Naive thymus-derived CD4-positive, alpha-beta T cell (primary cell): ENCODE measurements at places on chromosomes 6 and 20. TPM values are rescaled to one million over a fixed set of nuclear protein-coding genes. Genes with fewer than 3 reads are reported as not detected.

- no peak for DNase-seq
These were observed 5.6 kb downstream of the CST3 start for GRCh38 chr20:23631981-23632710.

- DNase-seq, result no peak
These were observed 44.5 kb downstream of the SULF2 start for GRCh38 chr20:47740862-47741184.

- no peak for DNase-seq
These were observed 123.3 kb upstream of the ATXN1 start for GRCh38 chr6:16884526-16884925.

DNA sequence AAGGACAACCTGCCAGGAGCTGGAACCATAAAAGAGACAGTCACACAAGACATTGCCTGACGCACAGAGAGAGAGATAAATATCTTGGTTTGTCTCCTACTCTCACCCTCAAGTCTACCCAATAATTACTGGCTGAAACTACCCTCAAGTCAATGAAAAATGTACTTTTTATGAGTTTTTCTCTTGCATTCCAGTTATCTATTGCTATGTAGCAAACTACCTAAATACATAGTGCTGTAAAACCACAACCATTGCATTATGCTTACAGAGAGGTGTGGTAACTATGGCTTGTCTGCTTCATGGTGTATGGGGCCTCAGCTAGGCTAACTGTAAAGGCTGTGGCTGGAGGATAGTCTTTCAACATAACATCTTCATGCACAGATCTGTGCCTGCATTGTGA lies 247.8 kb downstream of the HAO1 start:
- no peak for DNase-seq

DNA sequence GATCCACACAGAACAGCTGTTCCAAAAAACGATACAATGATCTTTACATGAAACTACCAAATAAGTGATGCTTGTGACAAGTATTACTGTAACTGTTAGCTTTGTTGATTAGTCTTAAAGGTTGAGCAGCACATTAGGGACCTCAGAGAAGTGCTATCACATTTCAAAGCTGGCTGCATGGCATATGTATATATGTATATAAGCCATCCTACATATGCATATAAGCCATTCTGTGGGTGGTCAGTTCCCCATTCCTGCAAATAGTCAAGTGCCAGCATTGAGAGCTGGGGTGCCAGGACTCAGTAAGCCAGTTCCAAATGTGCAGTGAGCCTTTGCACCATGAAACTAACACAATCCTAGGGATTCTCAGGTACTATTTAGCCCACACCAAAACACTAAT lies 296.3 kb downstream of the FOXC1 start:
- no peak for DNase-seq

DNA sequence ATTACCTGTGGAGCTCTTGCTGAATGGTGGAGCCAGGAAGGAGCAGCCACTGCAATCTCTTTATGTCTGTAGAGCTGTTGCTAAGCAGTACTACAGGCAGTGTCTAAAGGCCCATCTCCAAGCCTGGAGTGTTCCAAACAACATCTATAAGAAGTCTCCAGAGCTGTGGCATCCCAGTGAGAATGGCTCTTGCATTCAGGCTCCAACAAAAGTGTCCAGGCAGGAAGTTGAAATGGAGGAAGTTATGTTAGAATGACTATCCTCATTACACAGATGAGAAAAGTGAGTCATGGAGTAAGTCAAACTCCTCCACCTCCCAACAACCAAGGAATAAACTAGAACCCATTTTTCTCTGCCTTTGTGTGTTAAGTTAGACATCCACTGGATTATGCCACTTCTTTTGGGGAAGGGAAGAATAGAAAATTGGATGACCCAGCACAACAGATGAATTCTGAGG lies 288.5 kb upstream of the STXBP5 start:
- DNase-seq, result no peak

GRCh38 chr6:79157961-79158644 lies 76.4 kb downstream of the HMGN3 start:
- DNase-seq, result no peak

DNA sequence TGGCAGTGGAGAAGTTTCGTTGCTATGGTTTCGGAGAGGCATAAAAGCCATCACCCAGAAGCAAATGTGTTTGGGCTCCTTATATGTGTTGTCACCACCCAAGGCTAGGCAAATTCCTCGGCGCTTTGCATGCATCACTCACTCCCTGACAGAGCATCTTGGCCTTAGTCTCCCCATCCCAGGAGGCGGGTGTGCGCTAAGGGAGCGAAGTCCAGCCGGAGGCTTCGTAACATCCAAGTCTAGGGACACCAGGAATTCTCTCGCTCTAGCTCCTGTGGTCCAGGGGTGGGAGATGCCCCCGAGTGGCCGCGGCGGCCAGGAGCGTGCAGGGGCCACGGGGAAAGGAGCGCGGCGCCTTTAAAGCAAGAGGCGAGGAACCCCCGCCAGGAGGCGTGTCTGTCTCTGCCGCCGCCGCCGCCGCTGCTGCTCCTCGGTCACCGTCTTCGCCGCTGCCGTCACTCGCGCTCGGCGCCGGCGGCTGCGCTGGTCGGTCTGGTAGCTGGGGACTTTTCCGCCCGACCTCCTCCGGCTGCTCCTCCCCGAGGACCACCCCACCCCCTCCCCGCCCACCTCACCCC lies at the start of gene GRIK2:
Gene GRIK2 (plus strand): TSS at position 458 of the 578 bp plus-strand sequence.
- DNase-seq, result no peak

- no peak for DNase-seq
These were observed 137.6 kb downstream of the ZDHHC14 start for GRCh38 chr6:157518397-157519250.

DNA sequence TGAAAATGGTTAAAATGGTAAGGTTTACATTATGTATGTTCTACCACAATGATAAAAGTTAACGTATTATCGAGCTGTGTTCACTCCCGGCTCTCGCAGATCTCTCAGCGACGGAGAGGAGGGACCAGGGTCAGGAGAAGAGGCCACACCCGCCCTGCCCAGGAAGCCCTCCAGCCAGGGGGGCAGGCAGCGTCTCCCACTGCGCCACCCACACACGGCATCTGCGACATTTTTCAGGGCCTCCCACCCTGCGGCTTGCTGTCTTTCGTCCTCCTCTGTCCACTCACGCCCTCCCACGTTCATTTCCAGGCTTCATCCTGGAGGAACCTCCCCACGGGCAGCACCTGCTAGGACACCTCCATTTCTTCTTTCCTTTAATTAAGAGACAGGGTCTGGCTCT lies 43.3 kb downstream of the ZBTB46 start:
- no peak for DNase-seq

DNA sequence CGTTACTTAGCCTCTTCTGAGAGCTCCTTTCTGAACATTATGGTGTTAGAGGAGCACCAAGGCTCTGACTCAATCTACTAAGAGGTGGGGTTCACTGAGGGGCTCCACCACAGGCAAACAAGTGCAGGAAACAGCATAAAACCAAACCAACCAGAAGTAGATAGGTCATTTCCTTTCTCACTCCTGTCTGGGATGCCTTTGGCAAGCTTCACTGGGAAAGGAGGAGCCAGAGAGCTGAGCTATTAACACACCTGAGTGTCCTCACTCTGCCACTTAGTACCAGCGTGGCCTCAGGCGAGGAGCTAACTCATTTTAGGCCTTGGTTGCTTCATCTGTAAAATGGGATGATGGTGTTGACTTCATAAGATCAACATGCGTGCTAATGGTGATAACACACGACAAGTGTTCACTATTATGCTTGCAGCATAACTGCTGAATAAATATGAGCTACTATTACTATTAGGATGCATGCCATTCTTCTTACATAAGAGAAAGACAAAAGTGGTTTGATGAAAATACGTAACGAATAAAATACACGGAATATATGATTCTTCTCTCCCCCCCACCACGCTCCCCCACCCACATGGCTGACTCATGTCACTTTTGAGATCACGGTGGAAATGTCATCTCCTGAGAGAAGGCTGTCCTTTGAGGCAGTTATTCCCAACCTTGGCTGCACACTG lies 185.4 kb downstream of the BCAS1 start:
- peak; percentile 58 for DNase-seq

- no peak for DNase-seq
These were observed 123.0 kb downstream of the SOBP start for GRCh38 chr6:107612762-107613415.

- DNase-seq, result peak; percentile 84
These were observed 11.3 kb downstream of the SERPINB9 start for GRCh38 chr6:2891768-2892170.

GRCh38 chr6:156686301-156686994 lies 90.7 kb upstream of the ARID1B start:
- peak; percentile 13 for DNase-seq

GRCh38 chr20:63428906-63429575 lies 43.4 kb downstream of the KCNQ2 start:
- no peak for DNase-seq

- no peak for DNase-seq
These were observed 323.3 kb upstream of the NT5E start for GRCh38 chr6:85126485-85127167.

GRCh38 chr6:106745824-106746582 lies 116.6 kb downstream of the QRSL1 start:
- DNase-seq, result no peak

- DNase-seq, result no peak
These were observed 9.4 kb downstream of the ACSS1 start for GRCh38 chr20:25048519-25048952.

DNA sequence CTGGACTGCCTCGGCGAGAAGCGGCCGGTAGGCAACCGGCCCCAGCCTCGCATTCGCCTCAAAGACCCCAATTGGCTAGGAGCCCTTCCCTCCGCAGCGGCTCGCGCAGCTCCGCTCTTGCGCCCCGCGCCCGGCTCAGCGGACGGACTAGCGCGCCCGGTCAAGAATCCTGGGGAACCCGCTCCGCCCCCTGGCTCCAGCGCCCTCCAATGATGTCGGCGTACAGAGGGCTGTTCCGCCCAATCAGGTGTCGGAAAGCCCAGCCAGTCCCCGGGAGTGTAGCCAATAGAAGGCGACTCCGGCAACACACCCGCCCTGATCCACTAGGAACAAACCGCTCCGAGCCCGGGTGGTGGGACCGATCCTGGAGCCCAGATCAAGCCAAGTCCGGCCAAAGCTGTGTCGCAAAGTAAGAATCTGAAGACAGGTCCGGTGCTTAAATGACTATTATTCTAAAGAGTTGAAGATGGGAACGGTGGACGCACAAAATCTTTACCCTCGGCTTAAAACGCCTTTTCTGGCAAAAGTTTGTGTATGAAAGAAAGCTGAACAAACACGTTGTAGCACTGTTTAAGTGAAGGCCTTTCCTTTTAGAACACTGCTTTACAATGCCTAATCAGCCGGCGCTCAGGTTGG lies 132.2 kb downstream of the OGFRL1 start:
- no peak for DNase-seq

DNA sequence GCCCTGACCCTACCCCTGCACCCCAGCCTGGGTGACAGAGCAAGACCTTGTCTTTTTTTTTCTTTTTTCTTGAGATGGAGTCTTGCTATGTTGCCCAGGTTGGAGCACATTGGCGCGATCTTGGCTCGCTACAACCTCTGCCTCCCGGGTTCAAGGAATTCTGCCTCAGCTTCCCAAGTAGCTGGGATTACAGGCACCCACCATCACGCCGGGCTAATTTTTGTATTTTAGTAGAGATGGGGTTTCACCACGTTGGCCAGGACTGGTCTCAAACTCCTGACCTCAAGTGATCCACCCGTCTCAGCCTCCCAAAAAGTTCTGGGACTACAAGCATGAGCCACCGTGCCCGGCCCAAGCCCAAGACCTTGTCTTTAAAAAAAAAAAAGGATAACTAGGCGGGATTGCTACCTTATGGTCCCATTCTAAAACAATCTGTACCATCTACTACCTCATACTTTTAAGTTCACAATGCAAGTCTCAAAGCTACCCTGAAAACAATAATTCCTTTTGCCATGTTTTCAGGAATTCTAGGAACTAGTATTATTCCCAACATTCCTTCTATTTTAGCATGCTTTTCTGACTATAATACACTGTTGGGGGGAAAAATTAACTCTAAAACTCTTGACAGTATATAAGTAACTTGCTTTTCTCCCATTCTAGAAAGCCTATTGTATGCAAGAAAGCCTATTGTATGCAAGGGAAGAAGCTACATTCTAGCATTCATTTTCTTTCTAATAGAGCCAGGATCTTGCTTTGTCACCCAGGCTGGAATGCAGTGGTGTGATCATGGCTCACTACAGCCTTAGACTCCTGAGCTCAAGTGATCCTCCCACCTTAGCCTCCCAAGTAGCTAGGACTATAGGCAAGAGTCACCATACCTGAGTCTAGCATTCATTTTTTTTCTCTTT lies 6.6 kb downstream of the TUBB start:
- no peak for DNase-seq

- DNase-seq, result no peak
These were observed 54.5 kb downstream of the SULF2 start for GRCh38 chr20:47730744-47731143.

- no peak for DNase-seq
These were observed 36.4 kb upstream of the ENPP5 start for GRCh38 chr6:46207174-46207573.

DNA sequence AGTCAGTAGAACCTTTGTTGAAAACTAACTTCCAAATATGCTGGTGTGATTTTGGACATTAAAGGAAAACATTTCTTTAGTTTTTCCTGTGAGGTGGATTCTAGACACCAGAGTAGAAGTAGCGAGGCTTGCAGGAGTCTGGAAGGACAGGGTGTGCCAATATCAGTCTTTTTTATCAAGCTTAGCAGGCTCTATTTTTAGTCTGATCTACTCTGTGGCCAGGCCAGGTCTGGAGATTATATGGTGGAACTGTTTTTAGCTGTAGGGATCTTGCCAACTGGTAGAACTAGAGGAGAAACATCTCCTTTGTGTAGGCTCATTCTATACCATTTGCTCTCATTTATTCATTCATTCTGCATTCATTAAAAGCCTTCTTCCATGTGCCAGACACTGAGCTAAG lies 42.7 kb downstream of the LRP11 start:
- DNase-seq, result no peak

DNA sequence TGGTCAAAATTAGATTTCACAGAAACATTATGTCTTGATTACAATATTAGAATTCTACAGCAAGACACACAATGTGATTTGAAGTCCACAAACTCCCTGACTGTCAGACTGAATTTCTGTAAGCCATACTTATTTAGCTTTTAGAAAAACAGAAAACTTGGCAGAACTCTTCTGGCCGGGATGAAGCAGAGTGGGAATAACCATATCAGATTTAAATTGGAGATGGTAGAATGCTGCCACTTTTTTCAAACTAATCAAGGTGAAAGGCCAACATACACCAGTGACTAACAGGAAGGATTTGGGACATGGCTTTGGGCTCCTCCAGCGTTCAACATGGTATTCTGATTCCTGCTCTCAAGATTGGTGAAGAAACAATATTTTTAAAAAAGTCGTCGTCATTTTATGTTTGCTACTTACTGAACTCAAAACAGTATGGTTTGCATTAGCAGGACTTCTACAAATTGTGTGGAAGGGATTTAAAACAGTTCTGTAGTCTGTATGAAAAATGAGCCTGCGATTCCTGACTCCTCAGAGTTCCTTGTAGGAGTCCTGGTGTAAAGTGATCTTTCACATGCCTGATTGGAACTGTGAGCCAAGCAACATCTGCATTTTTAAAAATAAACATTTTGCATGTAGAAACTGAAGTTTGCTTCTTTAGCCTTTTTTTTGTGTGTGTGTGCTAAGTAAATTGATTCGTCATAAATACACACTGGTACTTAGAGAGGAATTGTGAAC lies 297.9 kb upstream of the SOX4 start:
- no peak for DNase-seq

The KCNQ2 gene
- total RNA-seq, result 0.72 TPM

The TNFRSF6B gene
- not detected in 2 replicates for total RNA-seq

The TINAG gene
- not detected for total RNA-seq

The XKR7 gene
- total RNA-seq, result 0.05 TPM in 1 of 2 replicates, not detected in the other

The NKAIN4 gene
- total RNA-seq, result not detected in 2 replicates

The WRNIP1 gene
- 43.8 and 47.6 TPM in 2 replicates for total RNA-seq

The THEMIS gene
- total RNA-seq, result 54.4 TPM

The TUBE1 gene
- total RNA-seq, result 50.0 TPM

The ZNF165 gene
- 6.5 TPM for total RNA-seq

The LY6G5C gene
- total RNA-seq, result 3.1 TPM

The HLA-DQB2 gene
- total RNA-seq, result not detected

The SIRPG gene
- 45.7 TPM for total RNA-seq
